ENCODE measurements at places on chromosomes 2 and 18. TPM values are rescaled to one million over a fixed set of nuclear protein-coding genes. Genes with fewer than 3 reads are reported as not detected.
A peak's percentile ranks its signal among the peaks of the same experiment; 100 is the strongest.

DNA sequence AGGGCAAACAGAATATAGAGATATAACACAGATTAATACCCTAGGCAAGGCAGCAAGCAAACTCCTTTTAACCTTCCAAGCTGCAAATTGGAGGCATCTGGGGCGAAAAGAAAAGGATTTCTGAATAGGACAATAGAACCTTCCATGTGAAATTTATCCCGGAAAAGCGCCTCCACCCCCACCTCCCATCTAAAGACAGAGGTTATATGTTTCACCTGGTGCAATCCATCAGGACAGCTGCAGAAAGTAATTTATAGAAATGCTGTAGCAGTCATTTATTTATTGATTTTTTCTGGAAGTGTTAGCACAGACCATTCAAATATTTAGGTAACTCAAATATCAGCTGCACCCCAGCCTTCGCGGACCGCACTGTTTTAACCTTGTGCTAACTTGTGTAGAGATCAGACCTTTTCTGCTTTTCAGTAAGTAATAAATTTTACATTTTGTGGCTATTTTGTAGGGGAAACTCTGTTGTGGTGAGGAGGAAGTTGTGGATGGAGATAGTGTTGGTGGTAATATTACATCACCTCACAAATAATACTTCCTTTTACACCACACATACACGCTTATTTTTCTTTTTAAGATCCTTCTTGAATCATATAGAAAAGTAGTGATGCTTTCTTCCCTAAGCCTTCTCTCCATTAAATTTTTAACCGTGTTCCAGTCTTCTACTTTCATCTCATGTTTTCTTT lies 919.3 kb upstream of the CDH2 start:
- no peak overlapping the region for H3K4me3 ChIP-seq
- DNase-seq, result peak; percentile 32
- no peaks in the 10 kb centered on the region for H3K27me3 ChIP-seq
- H3K36me3 ChIP-seq, result no peaks in the 10 kb centered on the region
- H3K4me1 ChIP-seq, result peaks cover 8% of the 10 kb centered on the region
- no peak overlapping the region for H3K27ac ChIP-seq

DNA sequence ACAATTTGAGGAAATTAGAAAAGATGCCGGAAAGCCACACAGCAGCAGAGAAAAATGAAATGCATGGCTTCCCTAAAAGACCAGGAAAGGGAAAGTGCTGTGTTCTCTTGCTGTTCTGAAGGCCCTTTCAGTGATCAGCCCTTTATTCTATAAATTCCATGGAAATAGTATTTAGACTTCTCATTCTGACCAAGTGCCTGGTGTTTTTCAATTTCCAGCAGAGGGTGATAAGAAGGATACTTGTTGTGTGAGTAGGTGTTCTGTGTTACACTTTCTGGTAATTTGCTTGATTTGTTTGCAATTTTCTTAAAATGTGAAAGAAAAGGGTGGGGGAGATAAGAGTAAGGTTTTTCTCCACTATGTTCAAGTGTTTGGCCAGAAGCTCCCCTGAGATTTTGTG lies 504.5 kb downstream of the IRS1 start:
- H3K36me3 ChIP-seq, result 0 out of 2 replicates have a peak, but pooled peaks cover 3% of the 10 kb centered on the region
- H3K4me1 ChIP-seq, result no peaks in the 10 kb centered on the region
- no peak overlapping the region for H3K4me3 ChIP-seq
- DNase-seq, result no peak
- no peaks in the 10 kb centered on the region for H3K27me3 ChIP-seq

Gene CRACDL
- 0.16 TPM for polyA plus RNA-seq

DNA sequence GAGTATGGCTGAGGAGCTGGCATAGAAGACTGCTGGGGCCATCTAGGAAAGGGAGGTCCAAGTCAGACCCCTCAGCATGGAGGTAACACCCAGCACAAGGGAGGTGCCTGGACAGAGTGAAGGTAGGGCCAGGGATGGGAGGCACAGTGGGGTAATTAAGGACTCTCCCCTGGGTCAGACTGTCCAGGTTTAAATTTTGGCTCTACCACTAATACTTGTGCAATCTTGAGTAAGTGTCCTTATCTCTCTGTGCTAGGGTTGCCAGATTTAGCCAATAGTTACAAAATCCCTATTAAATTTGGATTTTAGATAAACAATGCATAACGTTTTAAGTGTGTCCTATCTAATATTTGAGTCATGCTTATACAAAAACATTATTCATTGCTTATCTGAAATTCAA lies 109.5 kb downstream of the LOXHD1 start:
- H3K4me3 ChIP-seq, result no peak overlapping the region
- H3K27me3 ChIP-seq, result no peaks in the 10 kb centered on the region
- no peak for DNase-seq
- no peaks in the 10 kb centered on the region for H3K36me3 ChIP-seq
- no peak overlapping the region for H3K27ac ChIP-seq
- no peaks in the 10 kb centered on the region for H3K4me1 ChIP-seq

Gene FAM168B
- 19.1 TPM for polyA plus RNA-seq
